ENCODE measurements at places on chromosomes 7 and 10.

- no peak for DNase-seq
Measured at GRCh38 chr7:85176197-85176596, 10.7 kb downstream of the SEMA3D start.

DNA sequence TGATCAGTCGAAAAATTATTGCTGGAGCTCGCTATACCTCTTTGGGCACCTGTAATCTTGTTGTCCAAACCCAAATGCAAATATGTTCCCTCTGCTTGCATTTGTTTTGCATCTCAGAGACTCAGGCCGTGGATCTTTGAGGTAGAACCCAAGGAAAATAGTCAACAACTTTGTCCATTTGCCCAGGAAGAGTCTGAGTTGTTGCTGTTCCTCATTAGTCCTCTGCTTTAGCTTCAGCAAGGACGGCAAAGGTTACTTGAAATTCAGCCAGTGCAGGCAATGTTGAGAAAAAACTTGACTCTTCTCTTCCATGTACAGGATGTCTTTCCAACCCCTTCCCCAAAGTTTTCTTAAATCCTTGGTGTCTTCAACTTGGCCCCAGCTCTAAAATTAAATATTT is 45.8 kb downstream of the PDK4 start:
- DNase-seq: no peak

DNA sequence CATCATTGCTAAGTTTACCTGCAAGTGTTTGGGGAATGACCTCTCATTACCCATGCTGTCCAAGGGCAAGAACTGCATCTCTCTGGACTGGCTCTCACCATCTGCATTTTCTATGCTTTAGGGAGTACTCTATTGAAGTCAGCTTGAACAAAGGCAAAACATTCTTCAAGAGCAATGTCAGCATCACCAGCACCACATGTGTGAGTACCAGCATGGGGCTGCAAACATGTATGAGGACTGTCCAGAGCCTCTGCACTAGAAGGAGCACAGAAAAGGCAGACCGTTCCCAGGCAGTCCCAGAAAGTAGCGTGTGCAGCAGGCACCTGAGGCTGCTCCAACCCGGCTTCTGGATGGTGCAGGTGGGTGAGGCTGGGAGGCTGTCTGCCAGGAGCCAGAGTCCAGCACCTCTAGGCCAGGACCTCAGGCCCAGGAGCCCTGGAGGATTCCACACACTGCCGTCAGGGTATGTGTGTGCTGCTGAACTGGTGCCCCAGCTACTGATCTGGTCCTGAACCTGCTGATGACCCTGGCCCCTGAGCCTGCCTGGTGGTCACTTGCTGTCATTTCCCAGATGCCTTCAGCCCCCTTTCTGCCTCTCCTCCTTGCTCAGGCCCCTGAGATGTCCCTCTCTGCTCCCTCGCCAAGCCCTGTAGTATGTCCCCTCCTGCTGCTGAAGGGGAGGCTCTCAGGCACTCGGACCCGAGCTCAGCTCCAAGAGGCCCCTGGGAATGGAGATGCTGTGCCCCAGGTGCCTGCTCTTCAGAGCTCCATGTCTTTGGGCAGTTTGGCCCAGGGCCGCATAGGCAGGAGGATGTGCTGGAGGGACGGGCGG is 20.7 kb downstream of the ANTXRL start:
- peak; percentile 43 for DNase-seq

- no peak for DNase-seq
Measured at GRCh38 chr10:24467136-24467535, 256.6 kb downstream of the ARHGAP21 start.

DNA sequence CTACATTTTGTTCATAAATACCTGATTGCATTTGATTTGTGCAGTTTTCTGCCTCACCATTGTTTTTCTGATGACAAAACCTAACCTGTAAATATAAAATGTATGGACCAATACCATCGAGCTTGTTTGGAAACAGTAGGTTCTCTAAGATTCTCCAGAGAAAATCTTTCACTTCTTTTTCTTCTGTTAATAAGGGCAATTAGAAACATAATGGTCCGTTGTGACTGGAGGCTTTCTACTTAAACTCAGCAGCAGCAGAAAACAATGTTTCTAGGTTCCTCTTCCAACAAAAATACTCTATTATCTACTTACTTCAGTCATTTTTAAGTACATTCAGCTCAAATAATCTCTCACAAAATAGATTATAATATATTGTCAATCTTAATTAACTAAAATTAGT is 601.5 kb downstream of the PHTF2 start:
- no peak for DNase-seq

DNA sequence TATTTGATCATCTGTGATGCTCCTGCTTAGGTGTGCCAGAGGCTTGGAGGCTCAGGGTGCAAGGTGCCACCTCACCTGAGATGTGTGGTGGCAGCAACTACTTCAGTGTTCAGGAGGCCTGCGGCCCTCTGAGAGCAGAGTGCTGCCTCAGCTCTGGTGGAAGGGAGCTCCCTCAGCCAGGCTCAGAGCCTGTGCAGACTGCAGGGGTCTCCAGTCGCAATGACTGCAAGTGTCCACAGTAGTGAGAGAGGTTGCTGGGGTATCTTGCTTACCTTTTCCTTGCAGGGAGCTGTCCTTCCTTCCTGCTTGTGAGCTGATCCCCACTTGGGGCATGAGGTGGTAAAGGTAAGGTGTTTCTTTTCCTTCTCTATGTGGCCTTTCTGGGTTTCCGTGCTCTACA is 131.0 kb upstream of the GAD2 start:
- no peak for DNase-seq

- DNase-seq: no peak
Measured at GRCh38 chr10:21702633-21703111, 168.6 kb downstream of the MLLT10 start.

Measured in left lung (tissue), 14 donors.